CD4-positive, alpha-beta memory T cell (primary cell): ENCODE measurements at places on chromosomes 2 and 18.

GRCh38 chr18:10797896-10798295, 272.1 kb downstream of the NAPG start:
- DNase-seq = no peak

DNA sequence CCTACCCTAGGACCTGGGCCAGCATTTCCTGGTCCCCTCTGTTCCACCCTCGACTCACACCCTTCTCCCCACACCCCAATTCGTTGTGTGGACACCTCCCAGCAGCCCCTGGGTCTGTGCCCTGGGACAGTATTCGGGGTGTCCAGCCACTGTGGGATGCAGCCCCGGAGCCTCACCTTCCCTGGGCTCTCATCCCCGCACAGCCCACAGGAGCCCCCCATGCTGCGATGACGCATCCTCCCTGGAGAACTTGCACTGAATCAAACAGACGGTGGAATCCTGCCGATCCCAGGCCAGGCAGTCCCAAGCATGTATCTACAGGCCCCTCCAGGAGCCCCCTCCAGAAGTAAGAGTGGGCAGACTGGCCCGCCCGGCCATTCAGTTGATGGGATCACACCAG, 9.7 kb downstream of the ITM2C start:
- no peak for DNase-seq

GRCh38 chr2:227377467-227378351, 1.4 kb downstream of the TM4SF20 start:
- DNase-seq = no peak

- DNase-seq = no peak
Measured at GRCh38 chr2:70565039-70565731, 11.6 kb upstream of the TGFA start.
